ENCODE measurements at places on chromosomes 6 and 20.

- no peak for DNase-seq
Observed at GRCh38 chr6:155128977-155129376, 133.9 kb downstream of the TIAM2 start.

GRCh38 chr20:15742087-15742486 is 831.2 kb downstream of the KIF16B start:
- no peak for DNase-seq

DNA sequence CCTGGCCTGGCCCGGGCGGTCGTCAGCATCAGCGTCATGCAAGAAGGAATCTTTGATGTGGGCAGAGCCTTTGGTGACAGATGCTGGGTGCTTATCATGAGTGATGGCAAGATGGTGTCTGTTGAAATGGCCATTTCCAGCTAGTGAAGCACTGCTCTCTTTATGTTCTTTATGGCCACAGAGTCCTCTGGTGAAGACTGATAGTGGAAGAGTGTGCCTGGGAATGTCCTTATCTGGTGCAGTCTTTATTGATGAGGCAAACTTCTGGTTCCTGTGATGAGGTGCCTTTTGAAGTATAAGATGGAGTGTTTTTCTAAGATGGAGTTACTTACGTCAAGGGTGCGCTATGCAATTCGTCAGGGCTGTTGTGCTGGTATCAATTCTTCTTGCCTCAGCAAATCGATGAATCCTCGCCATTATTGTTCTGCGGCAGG is 22.6 kb upstream of the CCR6 start:
- DNase-seq, result no peak

DNA sequence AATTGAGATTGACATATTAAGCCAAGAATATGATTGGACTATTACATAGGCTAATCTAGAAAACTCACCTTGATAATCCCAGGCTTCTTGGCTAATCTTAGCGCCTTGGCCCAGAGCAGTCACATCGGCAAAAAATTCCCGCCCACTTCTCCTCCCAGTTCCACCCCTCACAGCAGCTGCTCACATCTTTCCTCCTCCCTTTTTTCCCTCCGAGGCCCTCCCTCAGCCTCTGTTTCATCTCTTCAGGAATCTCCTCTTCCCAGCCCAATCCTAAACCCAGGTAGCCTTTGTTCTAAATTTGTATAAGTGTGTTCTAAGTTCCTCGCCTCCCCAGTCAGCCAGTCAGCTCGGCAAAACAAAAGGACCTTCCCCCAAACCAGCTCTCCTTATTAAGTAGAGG is 184.3 kb downstream of the PRKN start:
- DNase-seq, result no peak

DNA sequence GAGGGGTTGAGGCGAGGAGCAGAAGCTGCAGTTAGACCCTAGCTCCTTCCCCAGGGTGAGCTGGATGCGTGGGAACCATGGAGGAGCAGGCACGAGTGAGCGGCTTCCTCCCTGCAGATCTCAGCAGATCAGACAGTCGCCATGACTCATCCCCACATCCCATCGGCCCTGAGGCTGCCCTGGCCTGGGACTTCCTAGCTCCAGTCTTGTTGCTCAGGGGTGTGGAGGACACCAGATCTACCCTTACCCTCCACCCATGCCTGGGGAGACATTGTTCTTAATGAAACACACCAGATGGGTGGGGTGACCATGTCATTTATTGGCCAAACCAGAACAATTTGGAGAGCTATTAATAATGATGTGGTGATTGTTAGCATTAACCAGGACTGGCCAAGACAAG is 36.3 kb upstream of the TGM2 start:
- no peak for DNase-seq

- no peak for DNase-seq
Observed at GRCh38 chr6:42704251-42704936, 18.0 kb downstream of the PRPH2 start.

- no peak for DNase-seq
Observed at GRCh38 chr6:155319902-155320301, 5.6 kb upstream of the TFB1M start.

DNA sequence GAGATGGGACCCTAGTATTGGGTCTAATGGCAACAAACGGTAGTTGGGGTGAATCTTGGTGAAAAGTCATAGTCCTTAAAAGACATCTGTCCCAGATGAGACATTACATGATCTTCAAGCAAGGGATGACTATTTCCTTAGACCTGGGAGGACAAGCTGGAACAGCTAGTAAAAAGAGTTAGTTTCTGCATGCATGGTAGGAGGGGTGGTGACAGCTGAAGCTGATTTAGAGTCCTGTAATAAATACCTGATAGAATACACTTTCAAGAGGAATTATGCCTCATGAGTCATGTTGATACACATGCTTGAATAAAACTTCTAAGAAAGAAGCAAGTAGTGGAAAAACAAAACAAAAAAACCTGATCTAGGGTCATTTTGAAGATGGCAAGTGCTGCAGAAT is 247.4 kb downstream of the CD109 start:
- no peak for DNase-seq

DNA sequence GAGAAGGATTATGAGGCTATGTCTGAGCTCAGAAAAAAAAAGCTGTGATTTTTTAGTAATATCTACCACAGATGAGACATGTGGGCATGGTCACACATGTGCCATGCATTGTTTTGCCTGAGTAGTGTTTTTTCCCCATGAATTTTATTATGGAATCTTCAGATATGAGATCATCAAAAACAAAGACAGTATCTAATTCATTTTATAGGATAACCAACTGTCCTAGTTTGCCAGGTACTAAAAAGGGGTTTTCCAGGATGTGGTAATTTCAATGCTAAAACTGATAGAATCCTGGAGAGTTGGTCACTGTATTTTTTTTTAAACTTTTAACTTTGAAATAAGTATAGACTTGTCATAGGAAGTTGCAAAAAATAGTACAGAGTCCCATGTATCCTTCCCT is 127.4 kb upstream of the MAP3K7 start:
- DNase-seq, result no peak

DNA sequence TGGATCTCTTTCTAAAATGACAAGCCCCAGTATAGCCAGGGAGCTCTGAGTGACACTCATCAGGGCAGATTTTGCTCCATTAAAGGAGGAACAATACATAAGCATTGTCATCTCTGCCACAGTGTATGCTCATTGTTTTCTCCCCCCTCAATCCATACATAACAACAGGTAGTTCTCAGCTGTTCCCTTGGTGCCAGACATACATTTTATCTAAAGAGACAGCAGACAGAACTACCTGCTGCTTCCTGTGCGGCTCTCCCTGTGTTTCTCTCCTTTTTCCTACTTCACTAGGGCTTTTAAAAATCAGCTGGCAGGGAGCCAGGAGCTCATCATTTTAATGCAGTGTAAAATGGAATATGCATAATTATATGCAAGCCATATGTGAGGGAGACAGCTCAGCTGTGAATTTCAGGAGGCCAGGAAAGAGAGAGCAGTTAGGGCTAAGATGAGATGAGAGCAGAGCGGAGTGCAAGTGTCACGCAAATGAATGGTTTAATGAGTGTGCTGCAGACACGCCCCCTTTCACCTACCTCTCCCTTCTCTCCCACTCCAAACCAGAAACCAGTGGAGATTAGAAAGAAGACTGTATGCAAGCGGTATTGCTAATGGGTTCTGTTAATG is 96.0 kb downstream of the SOBP start:
- no peak for DNase-seq

DNA sequence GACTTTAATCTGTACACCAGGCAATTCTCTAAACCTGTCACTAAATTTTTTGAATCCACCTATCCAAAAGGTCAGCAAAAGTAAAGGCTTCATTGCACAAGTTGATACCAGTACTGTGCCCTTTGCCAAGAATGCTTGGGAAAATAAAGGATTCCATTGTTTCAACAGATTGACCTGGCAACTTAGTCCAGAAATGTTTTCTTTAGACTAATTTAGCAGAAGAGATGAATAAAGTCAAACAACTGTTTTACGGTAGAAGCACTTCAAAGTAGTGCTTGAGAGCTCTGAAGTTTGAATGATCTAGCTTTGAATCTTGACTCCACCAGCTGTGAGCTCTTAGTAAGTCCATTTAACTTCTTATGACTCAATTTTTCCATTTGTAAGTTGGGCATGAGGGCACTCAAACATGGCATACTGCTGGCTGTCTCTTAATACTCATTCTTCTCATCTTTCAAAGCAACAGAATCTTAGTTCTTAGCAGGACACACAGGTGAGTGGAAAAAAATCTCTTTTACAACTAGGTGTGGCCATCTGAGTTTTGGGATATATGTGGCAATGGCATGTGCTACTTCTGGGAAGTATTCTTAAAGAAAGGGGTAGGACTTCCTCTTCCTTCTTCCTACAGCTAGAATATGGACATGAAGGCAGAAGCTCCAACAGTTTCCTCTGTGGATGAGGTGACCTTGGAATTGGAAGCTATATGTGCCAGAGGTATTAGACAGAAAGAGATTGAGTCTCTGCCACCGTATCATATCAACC is 55.9 kb upstream of the LOC128125822 start:
- peak; percentile 65 for DNase-seq

DNA sequence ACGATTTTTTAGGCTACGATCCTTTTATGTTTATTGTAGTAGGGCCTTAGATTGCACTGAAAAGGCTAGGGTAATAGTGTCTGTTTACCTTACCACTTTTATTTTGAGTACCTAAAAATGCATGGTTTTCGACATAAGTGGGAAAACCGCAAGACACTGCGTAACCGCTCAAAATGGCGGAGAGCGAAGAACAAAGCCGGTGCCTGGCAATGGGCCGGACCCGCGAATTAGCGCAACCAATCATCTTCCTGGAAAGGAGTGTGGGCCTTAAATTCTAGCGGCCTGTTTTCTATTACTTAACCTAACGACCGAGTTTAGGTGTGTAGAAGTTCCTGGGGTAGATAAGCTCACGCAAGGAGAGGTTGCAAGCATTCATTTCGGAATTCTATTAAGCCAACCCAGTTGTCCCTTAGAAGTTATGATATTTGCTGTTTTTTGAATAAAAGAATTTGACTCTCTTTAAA is 118.0 kb downstream of the HFE start:
- DNase-seq, result no peak

All from retinal pigment epithelial cell (primary cell).